Esophagus squamous epithelium (tissue), 5 donors: ENCODE measurements at places on chromosomes 6 and 20.

DNA sequence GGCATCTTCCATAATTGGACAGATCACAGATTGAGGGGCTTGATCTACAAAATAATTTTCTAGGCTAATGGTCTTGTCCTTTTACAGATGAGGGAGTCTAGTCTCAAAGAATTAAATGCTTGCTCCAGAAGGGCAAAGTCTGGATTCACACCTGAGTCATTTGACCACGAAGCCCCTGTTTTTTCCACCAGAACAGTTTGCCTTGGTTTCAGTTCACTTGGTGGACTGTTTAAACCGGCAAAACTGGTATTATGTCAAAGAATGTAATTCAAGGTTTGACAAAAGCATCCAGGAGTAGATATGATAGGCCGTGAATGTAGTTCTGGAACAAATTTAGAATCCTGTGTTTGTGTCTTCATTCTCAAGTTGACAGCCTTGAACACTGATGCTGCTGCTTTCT lies 3.3 kb downstream of the MYO6 start:
- DNase-seq = no peak

DNA sequence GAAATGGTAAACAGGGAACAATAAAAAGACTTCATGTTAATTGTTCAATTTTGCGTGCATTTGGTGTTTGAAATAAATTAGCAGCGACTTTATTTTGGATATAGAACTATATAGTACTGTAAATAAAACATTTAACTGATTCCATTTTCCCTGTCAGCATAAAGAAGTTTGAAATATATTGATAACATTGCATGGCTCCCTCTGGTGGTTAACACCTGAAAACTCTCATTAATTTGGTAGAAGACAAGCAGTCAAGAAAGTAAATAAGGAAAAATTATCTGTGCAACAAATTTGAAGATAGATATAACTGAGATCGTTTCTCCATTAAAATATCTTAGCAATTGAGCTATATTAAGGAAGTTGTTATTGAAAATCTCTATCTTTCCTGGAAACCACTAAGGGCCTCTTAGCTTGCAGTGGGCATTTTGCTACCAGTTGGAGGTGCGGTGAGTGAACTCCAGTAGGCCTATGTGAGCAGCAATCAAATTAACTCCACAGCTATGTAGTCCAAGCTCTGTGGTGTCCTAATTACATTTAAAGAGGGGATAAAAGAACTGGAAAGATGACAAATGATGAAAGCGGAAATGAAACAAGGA lies 435.7 kb upstream of the FKBP1C start:
- no peak for DNase-seq

GRCh38 chr6:35183935-35184334 lies 29.8 kb upstream of the SCUBE3 start:
- DNase-seq = no peak

- no peak for DNase-seq
Measured at GRCh38 chr6:158257425-158257759, 54.9 kb upstream of the TULP4 start.

DNA sequence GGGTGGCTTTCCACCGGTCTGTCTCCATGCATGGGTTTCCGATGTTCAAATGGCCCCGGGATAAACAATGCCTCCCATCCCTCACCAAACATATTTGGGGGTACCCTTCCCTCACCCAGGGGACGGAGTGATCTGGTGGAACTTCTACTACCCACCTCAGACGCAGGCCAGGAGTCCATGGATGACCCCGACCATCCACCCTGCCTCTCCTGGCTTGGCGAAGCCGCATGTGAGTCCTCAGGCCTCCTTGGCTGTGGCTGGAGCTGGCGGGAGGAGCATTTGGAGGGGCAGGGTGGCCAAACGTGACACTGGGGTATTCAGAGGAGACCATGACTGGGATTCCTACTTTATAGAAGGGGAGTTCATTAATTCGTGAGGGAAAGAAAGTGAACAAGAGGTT lies 45.9 kb upstream of the FRMD1 start:
- DNase-seq = no peak
